Osteoblast (primary cell): ENCODE measurements at places on chromosomes 4 and X. TPM values are rescaled to one million over a fixed set of nuclear protein-coding genes. Genes with fewer than 3 reads are reported as not detected.

Gene CHRDL1
- total RNA-seq = 8.0 and 25.9 TPM in 2 replicates

Gene HS6ST2
- under 0.01 TPM in 1 of 2 replicates, not detected in the other for total RNA-seq

Gene TMEM271
- total RNA-seq = not detected in 2 replicates

Gene TGIF2LX
- total RNA-seq = not detected in 2 replicates

Gene VCX
- not detected in 2 replicates for total RNA-seq

GRCh38 chr4:22389240-22389870 lies 126.5 kb downstream of the ADGRA3 start:
- no peaks in the 10 kb centered on the region for H3K27me3 ChIP-seq
- H3K4me3 ChIP-seq = no peak overlapping the region
- no peak overlapping the region for H3K27ac ChIP-seq
- peaks cover 10% of the 10 kb centered on the region for H3K36me3 ChIP-seq
- H3K4me1 ChIP-seq = peaks cover 17% of the 10 kb centered on the region
- DNase-seq = no peak

- no peak overlapping the region for H3K4me3 ChIP-seq
- H3K27me3 ChIP-seq = no peaks in the 10 kb centered on the region
These were observed 82.8 kb upstream of the AMELX start for GRCh38 chrX:11210415-11210801.

GRCh38 chr4:128658214-128658631 lies 151.3 kb upstream of the JADE1 start:
- no peaks in the 10 kb centered on the region for H3K36me3 ChIP-seq
- no peak overlapping the region for H3K4me3 ChIP-seq
- H3K4me1 ChIP-seq = no peaks in the 10 kb centered on the region
- no peaks in the 10 kb centered on the region for H3K27me3 ChIP-seq
- H3K27ac ChIP-seq = no peak overlapping the region

- no peak overlapping the region for H3K4me3 ChIP-seq
- H3K4me1 ChIP-seq = peaks cover 20% of the 10 kb centered on the region
- H3K27me3 ChIP-seq = no peaks in the 10 kb centered on the region
- H3K27ac ChIP-seq = no peak overlapping the region
These were observed 593.8 kb downstream of the SPRY1 start for GRCh38 chr4:123990310-123990870.

- H3K27ac ChIP-seq = no peak overlapping the region
- H3K36me3 ChIP-seq = no peaks in the 10 kb centered on the region
- peak; percentile 73 for DNase-seq
- H3K4me1 ChIP-seq = peaks cover 4% of the 10 kb centered on the region
- no peak overlapping the region for H3K4me3 ChIP-seq
These were observed 64.9 kb downstream of the SORCS2 start for GRCh38 chr4:7256984-7257810.

GRCh38 chrX:100939333-100939732 lies 10.6 kb upstream of the XKRX start:
- H3K27me3 ChIP-seq = no peaks in the 10 kb centered on the region
- no peaks in the 10 kb centered on the region for H3K36me3 ChIP-seq
- no peak for DNase-seq
- H3K4me1 ChIP-seq = no peaks in the 10 kb centered on the region

GRCh38 chrX:147958291-147958690 lies 22.8 kb upstream of the FMR1NB start:
- no peak for DNase-seq
- H3K4me1 ChIP-seq = peaks cover 4% of the 10 kb centered on the region
- no peak overlapping the region for H3K4me3 ChIP-seq
- H3K27ac ChIP-seq = no peak overlapping the region
- H3K27me3 ChIP-seq = no peaks in the 10 kb centered on the region

- H3K4me1 ChIP-seq = no peaks in the 10 kb centered on the region
- no peak overlapping the region for H3K4me3 ChIP-seq
- H3K36me3 ChIP-seq = peaks cover 51% of the 10 kb centered on the region
These were observed 10.3 kb downstream of the CTBP1 start for GRCh38 chr4:1238676-1239000.

DNA sequence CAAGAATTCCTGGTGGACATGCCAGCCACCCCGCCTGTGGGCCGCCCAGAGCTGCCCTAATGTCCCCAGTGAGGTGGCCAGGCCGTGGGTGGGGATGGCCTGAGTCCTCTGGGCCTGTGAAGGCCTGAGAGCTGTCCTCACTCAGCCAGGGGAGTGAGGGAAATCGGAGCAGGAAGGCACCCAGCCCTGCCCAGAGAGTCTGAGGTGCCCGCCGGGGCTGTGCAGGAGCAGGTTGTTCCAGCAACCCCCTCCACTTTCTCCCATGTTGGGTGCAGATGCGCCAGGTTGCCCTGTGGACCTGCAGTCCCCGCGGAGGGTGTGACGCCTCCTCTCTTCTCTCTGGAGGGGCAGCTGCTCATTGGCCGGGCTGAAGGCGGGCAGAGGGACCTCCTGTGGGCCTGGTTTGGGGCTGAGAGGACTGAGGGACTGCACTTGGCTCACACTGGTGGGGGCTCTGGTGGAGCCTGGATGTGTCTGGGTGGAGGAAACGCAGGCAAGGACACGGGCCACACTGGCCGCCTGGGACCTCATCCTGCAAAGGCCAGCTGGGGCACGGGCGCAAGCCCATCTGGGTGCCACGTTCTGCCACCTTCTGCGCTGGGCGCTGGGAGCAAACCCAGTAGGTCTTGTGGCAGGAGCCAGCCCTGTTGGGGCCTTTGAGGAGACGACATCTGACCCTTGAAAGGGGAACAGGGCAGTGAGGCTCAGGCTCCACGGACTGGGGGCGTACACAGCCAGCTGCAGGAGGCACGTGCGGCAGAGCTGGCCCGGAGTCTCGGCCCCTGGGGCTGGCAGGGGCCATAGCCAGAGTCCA lies 14.0 kb downstream of the DOK7 start:
- H3K36me3 ChIP-seq = no peaks in the 10 kb centered on the region
- peaks cover 6% of the 10 kb centered on the region for H3K27me3 ChIP-seq
